ENCODE measurements at places on chromosomes 3 and 15.

GRCh38 chr3:151395806-151396205 lies 11.3 kb upstream of the P2RY12 start:
- peak; percentile 61 for DNase-seq

DNA sequence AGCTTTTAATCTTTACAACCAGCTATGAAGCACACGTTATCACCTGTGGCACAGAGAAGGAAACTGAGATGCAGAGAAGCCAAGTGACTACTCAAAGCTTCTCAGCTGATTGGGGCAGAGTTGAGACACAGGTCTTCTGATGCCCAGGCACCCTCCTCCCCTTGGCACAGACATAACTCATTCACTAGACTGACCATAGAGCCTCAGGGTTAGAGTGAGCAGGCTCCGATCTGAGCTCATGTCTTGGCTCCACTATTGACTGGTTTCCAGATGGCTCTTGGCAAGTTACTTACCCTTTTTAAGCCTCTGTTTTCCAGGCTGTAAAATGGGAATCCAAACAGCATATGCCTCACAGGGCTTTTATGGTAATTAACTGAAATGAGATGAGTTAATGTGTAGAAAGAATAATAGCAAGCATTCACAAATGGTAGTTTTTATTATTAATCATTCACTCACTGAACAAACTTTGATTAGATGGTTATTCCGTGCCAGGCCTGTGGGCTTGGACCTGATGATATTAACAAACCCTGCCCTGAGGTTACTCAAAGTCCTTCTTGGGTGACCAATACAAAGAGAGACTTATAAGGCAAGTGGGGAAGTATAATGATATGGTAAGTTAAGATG lies 184.3 kb downstream of the ANXA2 start:
- DNase-seq: no peak

DNA sequence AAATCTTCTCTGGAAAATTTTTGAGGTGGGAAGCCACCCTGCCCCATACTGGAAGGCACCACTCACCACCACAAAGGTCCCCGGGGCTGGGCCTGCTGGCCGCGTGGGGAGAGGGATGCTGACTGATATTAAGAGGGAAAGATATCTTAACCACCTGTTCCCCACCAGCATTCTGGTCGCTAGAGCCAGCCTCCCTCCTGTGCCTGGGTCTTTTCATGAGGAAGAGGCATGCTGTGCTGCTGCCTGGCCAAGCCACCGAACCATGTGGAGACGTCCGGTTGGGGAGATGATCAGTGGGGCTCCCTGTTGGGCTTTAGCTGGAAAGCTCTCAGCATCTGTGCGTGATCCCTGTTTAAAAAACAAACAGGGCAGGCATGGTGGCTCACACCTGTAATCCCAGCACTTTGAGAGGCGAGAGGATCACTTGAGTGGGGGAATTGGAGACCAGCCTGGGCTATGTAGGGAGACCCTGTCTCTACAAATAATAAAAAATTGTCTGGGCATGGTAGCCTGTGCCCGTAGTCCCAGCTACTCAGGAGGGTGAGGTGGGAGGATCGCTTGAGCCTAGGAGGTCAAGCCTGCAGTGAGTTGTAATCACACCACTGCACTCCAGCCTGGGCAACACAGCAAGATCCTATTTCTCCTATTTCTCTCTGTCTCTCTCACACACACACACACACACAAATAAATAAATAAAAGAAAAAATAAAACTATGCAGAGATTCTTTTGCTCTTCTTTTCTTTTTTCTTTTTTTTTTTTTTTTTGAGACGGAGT lies 1.0 kb downstream of the KLHL18 start:
- DNase-seq: no peak

DNA sequence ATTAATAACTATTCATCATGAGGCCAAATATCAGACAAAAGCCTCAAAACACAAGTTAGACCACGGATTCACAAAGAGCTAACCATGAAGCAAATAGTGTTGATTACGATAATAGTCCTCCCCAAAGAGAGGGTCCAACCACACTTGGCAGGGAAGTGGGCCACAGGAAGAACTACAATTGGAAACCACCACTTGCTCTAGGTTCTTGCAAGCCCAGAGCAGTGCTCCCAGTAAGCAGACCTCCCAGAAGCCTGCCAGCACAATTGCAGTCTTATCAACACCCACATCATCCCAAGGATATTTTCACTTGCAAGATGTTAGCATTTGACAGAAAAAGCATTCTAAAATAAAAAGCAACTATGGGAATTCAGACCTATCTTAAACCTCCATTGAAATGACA lies 11.3 kb downstream of the SETD2 start:
- no peak for DNase-seq

DNA sequence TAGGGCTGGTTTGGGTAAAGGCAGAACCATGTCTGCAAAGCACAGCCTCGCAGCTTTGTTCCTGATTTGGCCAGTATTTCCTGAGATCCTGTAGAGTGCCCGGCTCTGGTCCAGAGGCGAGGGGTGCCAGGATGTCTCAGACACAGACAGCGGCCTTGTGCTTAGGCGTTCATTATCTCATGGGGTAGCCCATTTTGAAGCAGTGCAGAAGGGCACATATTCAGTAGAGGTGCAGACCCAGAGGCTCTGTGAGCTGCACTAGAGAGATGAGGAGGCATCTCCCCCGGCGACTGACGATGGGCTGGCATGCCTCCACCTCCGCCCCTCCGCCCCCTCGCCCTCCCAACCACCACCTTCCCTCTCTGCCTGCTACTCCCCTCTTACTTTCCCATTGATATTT lies 170.3 kb downstream of the CHDH start:
- no peak for DNase-seq

- DNase-seq: no peak
These were observed 605.0 kb downstream of the NLGN1 start for GRCh38 chr3:174002543-174002942.

DNA sequence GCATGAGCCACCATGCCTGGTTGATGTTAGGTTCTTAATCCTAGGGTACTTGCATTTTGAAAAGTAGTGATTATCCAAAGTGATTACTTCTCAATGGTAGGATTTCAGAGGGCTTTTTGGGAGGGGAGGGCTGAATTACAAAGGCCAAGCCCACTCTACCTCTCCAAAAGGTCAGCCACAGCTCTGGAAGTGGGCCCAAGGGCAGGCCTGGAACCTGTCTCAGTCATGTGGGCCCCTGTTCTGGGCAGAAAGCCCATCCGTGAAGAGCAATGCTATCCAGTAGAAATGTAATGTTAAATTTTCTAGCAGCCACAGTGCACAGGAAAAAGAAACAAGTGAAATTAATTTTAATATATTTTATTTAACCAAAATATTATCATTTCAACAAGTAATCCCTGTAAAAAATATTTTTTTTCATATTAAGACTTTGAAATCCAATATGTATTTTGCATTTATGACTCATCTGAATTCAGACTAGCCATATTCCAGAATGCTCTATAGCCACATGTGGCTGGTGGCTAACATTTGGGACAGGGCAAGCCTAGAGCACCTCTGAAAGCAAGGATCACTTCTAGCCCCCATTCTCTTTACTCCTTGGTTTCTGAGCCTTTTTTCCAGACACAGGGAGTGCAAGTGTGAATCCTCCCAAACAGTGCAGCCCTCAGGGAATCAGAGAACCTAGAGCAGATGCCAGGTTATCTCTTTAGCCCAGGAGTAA lies 16.8 kb downstream of the RFT1 start:
- no peak for DNase-seq

DNA sequence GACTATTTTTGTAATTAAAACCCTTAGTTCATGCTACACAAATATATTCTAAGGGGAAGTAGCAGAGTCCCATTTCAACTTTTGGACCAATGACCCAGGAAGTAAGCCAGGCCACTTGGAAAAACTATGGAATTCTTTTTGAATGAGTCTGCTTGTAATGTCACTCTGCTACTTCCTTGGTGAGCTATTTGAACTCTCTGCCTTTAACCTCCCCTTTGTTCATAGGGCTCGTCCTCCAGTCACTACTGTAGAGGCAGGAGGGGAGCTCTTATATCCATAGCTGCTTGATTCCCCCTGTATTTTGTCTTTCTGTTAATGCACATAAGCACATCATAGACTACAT lies 119.6 kb downstream of the UACA start:
- DNase-seq: peak; percentile 54

DNA sequence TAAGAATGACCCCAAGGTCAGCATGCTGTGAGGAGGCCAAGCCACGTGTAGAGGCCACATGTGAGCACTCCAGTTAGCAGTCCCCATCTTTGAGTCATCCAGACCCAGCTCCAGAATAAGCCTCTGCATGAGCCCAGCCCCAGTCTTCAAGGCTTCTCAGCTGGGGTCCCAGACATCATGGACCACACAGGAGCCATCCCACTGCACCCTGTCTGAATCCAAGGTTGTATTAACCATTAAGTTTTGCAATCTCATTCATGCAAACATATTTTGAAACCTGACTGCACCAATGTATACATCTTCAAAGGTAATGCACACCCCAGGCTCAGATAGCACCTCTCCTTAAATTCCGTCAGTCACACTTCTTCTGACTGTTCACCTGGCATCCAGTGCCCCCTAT lies 249.1 kb upstream of the CHRNA7 start:
- DNase-seq: no peak

GRCh38 chr3:127733781-127734180 lies 61.0 kb downstream of the ABTB1 start:
- DNase-seq: no peak

DNA sequence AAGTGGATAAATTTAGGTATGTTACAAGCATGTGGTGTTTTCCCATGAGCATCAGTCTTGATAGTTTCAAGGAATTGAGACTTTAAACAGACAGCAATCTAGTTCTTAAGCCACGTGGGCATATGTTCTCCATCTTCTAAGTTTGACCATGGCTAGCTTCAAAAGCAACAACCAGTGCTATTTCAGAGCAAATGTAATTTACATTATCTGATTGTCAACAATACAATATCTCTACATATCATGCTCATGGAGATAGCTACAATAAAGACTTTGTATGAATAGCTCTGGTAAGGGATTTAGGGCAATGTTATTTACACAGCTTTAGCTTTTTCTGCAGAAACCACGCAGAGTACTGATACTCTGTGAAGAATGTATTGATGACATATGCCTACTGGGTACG lies 38.8 kb upstream of the PDZRN3 start:
- no peak for DNase-seq

GRCh38 chr3:185914911-185915629 lies 22.7 kb downstream of the TRA2B start:
- no peak for DNase-seq

- peak; percentile 99 for DNase-seq
These were observed at the start of gene ACAA1 for GRCh38 chr3:38136777-38137614. TSS of gene ACAA1 (minus strand) at chr3:38137127. CDS start at chr3:38137035, 92 bp downstream.

DNA sequence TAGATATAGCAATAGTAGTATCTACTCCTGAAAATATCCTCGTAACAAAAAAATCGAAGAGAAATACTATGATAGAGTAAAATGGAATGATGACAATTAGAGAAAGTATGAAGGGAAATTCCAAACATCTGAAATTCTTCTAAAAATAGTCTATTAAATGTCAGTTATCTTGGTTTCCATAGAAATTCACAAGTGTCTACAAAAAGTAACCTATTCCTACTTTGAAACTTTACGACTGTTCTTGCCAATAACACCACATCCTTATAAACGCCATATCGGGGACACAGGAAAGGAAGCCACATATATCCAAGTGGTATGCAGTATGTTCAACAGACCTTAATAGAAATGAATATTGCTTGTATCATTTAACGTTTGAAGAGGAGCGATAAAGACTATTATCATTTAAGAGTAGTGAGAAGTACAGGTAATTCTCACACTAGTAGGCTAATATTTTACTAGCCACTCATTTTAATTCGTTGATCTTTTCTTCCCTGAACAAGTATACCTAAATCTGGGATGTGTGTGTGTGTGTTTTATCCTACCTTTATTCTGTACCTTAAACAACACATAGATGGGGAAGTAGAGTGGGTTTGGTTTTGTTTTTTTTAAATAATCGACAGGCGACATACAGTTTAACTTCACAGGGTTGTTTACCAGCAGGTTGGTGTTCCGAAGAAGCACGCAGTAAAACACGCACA lies 1.2 kb downstream of the GPR176 start:
- DNase-seq: peak; percentile 96

- no peak for DNase-seq
These were observed 262.6 kb upstream of the TPM1 start for GRCh38 chr15:62779899-62780298.
